ENCODE measurements at places on chromosomes 2 and 18.

- DNase-seq: no peak
Observed at GRCh38 chr2:154381931-154382794, 316.3 kb upstream of the KCNJ3 start.

DNA sequence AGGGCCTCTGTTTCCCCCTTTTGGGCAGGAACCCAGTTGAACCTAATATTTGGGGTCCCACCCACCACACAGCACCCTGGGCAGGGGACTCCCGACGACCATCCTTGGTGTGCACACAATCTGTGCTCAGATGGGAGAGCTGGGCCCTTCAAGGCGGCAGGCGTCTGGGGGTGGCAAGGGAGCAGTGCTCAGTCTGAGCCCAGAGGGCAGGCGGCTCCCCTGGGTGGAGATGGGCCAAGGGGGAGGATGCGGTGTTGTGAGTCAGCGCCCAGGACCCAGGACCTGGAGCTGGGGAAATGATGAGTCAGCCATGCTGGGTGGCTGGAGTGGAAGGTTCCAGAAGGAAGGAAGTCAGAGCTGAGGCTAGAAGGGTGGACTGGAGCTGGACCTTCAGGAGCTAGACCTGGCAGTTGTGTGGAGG is 3.8 kb downstream of the PROM2 start:
- no peak for DNase-seq

DNA sequence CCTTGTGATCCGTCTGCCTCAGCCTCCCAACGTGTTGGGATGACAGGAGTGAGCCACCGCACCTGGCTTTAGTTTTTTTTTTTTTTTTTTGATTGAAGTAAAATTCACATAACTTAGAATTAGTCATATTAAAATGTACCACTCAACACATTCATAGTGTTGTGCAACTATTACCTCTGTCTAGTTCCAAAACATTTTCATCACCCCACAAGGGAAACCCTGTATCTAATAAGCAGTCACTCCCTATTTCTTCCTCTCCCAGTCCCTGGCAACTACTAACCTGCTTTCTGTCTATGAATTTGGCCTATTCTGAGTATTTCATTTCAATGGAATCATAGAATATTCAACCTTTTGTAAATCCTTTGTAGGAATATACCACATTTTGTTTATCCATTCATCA is 123.9 kb upstream of the FAM117B start:
- no peak for DNase-seq

DNA sequence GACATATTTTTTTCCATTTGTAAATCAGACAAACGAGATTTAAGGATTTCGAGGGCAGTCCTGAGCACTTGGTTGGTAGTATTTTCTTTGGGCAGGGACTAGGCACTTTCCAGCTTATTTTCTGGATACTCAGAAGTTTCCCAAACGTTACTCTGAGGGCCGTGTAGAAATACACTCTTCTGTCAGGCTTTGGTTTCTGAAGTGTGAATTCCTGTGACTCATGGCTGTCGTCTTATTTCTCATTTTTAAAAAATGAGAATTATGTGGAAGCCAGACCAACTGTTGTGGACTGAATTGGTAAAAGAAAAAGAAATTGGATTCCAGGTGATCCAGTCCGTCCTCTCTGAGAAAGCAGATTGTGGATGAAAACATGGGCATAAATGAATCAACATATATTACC is 658.6 kb upstream of the FANCL start:
- DNase-seq: no peak

- no peak for DNase-seq
Observed at GRCh38 chr2:239543702-239544101, 142.9 kb upstream of the HDAC4 start.

DNA sequence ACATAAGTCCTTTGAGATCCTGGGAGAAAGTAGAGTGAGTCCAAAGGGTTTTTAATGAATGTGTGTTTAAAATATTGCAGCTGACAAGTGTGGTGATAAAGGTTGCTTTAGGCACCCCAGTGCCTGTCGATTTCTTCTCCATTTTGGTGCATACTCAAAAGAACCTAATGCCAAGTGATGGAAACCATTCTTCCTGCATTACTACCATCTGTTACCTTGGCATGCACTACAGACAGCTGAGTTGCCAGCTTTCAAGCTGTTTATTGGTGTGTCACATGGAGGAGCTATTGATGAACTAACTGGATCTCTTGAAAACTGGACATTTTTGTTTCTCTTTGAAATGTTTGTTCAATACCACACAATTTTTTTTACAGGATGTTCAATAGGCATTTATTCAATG is 350.0 kb downstream of the AKAIN1 start:
- no peak for DNase-seq

GRCh38 chr2:25567406-25567805 is 106.0 kb downstream of the DTNB start:
- no peak for DNase-seq

GRCh38 chr2:160687629-160688028 is 194.0 kb upstream of the RBMS1 start:
- DNase-seq: no peak

- no peak for DNase-seq
Observed at GRCh38 chr2:140786585-140786984, 1344.2 kb downstream of the LRP1B start.

DNA sequence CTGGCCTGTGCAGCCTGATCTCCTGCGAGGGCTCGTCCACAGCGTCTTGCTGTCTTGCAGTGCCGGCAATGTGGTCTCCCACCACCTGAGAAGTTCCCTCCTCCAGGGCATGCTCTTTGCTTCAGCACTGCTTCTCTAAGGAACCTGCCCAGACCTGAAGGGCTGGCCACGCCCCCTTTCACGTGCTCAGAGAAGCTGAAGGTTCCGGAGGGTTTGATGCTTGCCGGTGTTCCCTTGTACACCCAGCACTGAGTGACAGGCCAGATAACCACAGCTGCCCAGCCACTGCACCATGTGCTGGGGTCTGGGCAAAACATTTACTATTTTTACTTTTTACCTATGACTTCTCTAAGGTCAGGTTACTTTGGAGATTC is 1.7 kb upstream of the POLR2D start:
- peak; percentile 42 for DNase-seq

DNA sequence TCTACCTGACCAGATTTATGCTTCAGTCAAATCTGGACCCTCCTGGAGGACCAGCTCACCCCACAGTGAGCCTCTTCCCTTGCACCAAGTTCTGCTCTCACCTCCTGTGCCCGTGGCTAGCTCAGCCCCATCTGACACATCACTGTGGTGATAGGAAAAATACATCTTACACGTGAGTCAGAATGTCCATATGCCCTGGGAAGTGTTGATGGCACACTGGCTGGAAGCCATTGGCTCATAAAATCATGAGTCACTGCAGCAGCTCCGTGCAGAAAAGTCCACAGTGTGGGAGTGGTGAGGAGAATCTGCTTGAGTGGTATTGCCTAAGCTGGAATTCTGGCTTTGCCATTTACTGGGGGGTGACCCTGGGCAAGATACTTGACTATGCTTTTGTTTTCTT is 42.6 kb upstream of the RAPGEF4 start:
- DNase-seq: no peak

DNA sequence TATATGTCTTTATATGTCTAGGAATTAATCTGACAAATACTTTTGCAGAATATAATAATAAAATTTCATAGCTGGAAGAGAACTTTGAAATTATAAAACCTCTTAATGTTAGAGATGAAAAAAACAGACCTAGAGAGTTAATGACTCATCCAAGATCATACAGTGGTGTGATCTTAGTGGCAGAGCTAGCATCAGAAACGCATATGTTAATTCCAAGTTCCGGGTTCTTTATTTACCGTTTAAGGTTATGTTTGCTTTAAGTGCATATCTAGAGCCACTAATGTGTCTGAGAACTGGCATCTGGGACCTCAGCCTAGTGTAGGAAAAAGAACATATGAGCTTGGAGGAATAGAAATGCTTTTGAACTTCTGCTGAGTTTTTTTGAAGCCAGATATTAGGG is 24.3 kb downstream of the CERS6 start:
- no peak for DNase-seq

DNA sequence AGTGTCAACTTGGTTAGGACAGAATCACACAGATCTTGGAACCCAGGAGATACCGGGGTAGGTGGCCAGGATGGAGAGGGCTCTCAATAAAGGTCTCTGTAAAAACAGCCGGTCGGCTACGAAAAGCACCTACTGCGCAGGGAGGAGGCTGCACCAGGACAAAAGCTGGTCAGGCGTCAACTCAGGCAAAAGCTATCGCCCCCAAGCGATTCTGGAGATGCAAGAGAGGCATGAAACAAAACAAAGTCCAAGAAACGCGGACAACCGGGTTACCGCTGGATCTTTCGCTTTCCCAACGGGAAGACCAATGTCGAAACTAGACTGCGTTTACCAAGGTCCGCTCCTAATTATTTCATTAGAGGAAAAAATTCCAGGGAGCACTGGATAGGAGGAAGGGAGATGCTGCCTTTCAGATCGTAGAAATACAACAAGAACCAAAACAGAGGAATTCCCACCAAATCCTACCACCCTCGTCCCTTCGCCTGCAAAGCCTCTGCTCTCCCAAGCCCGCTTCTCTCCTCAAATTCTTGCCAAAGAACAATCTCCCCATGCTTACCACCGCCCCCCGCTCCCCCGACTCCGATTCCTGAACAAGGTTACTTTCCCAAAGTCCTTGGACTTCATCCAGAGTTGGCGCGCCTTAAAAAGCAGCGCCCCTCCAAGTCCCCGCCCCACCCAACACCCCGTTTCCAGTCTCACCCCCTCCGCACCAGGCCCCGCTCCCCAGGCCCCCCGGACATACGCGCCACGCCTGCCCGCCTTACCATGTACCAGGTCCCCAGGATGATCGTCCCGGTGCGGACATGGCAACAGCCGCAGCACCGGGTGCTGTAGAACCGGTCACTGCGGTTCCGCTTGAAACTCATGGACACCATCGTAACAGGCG is 539 bp downstream of the LAPTM4A start:
- no peak for DNase-seq
